Myometrial cell (primary cell): ENCODE measurements at places on chromosomes 1 and 21. TPM values are rescaled to one million over a fixed set of nuclear protein-coding genes. Genes with fewer than 3 reads are reported as not detected.

The FCGR3A gene
- not detected in 2 replicates for total RNA-seq

The HSD3B1 gene
- not detected in 2 replicates for total RNA-seq

The KMO gene
- not detected in 2 replicates for total RNA-seq

The PTPN22 gene
- 1.4 and 1.7 TPM in 2 replicates for total RNA-seq

The SPATA21 gene
- not detected in 2 replicates for total RNA-seq

The OLFML2B gene
- total RNA-seq = 1.2 and 2.0 TPM in 2 replicates

The NCAM2 gene
- 0.89 and 1.2 TPM in 2 replicates for total RNA-seq

The NBPF6 gene
- total RNA-seq = not detected in 2 replicates

The SPRR1A gene
- total RNA-seq = not detected in 2 replicates

The IL19 gene
- not detected in 2 replicates for total RNA-seq

The NMNAT1 gene
- total RNA-seq = 8.9 TPM in 2 replicates

The HOOK1 gene
- total RNA-seq = 2.0 TPM in 1 of 2 replicates, not detected in the other

The KCNC4 gene
- total RNA-seq = 4.6 and 9.6 TPM in 2 replicates

The MFSD2A gene
- 3.7 and 4.6 TPM in 2 replicates for total RNA-seq

The S100A16 gene
- 807 and 927 TPM in 2 replicates for total RNA-seq

The KISS1 gene
- 0.18 TPM in 1 of 2 replicates, not detected in the other for total RNA-seq

The AMY1C gene
- total RNA-seq = not detected in 2 replicates

The SLC9C2 gene
- not detected in 2 replicates for total RNA-seq

The CNKSR1 gene
- not detected in 2 replicates for total RNA-seq

The ZNF670 gene
- total RNA-seq = 1.2 and 2.8 TPM in 2 replicates

The PALMD gene
- 0.29 and 1.1 TPM in 2 replicates for total RNA-seq
